ENCODE measurements at places on chromosomes 5 and 9. TPM values are rescaled to one million over a fixed set of nuclear protein-coding genes. Genes with fewer than 3 reads are reported as not detected.

DRD1 gene
- total RNA-seq: 1.1 TPM

DHX29 gene
- 28.3 TPM for total RNA-seq

CARD6 gene
- 19.5 TPM for total RNA-seq

DMGDH gene
- 5.2 TPM for total RNA-seq

FOXD1 gene
- 0.32 TPM for total RNA-seq

ANKDD1B gene
- 0.64 TPM for total RNA-seq

P4HA2 gene
- total RNA-seq: 15.7 TPM

NADK2 gene
- total RNA-seq: 26.0 TPM
